ENCODE measurements at places on chromosomes 3 and 15.

- DNase-seq, result no peak
Observed at GRCh38 chr15:38367476-38367875, 86.5 kb upstream of the FAM98B start.

GRCh38 chr3:11455956-11456355, 183.8 kb downstream of the ATG7 start:
- DNase-seq, result no peak

GRCh38 chr3:53780171-53780570, 66.0 kb downstream of the CHDH start:
- no peak for DNase-seq

GRCh38 chr15:60509470-60509869, 30.5 kb upstream of the ICE2 start:
- no peak for DNase-seq

GRCh38 chr3:23859839-23860382, 54.2 kb downstream of the UBE2E1 start:
- no peak for DNase-seq

GRCh38 chr3:7203969-7204847, 343.3 kb downstream of the GRM7 start:
- DNase-seq, result no peak

All from stimulated activated CD4-positive, alpha-beta T cell treated with anti-CD3 and anti-CD28 coated beads, Interleukin-4, amount 100 ng/mL, for 4 hours (primary cell).